Hair follicular keratinocyte (primary cell): ENCODE measurements at places on chromosomes 3 and 15. TPM values are rescaled to one million over a fixed set of nuclear protein-coding genes. Genes with fewer than 3 reads are reported as not detected.

Gene SLC26A6
- total RNA-seq, result 52.5 and 53.9 TPM in 2 replicates

Gene LTK
- not detected in 2 replicates for total RNA-seq

Gene AADACL2
- total RNA-seq, result not detected in 2 replicates

Gene ADGRG7
- total RNA-seq, result not detected in 2 replicates

Gene GUCA1C
- not detected in 2 replicates for total RNA-seq

Gene SLC51A
- not detected in 2 replicates for total RNA-seq

Gene SPTBN5
- 0.04 and 0.31 TPM in 2 replicates for total RNA-seq

Gene BOC
- total RNA-seq, result 5.2 and 7.8 TPM in 2 replicates

Gene UBA5
- 20.1 and 29.0 TPM in 2 replicates for total RNA-seq

Gene CCR3
- total RNA-seq, result not detected in 2 replicates

Gene TRIM42
- total RNA-seq, result not detected in 2 replicates

Gene SLC24A5
- total RNA-seq, result not detected in 2 replicates

Gene PLCH1
- not detected in 2 replicates for total RNA-seq

Gene CCDC54
- total RNA-seq, result not detected in 2 replicates

Gene CCR1
- not detected in 2 replicates for total RNA-seq

Gene LYSMD2
- total RNA-seq, result 9.1 TPM in 2 replicates

Gene NAALADL2
- 0.23 TPM in 1 of 2 replicates, not detected in the other for total RNA-seq

Gene ACTC1
- not detected in 2 replicates for total RNA-seq

Gene APH1B
- total RNA-seq, result 4.7 and 5.9 TPM in 2 replicates

Gene POLR2M
- 23.0 and 27.5 TPM in 2 replicates for total RNA-seq

Gene ADCY5
- total RNA-seq, result 0.08 TPM in 1 of 2 replicates, not detected in the other

Gene DUSP7
- total RNA-seq, result 118 and 162 TPM in 2 replicates

Gene GHRL
- total RNA-seq, result not detected in 2 replicates

Gene CCR8
- not detected in 2 replicates for total RNA-seq

Gene RNU5B-1
- total RNA-seq, result not detected in 2 replicates

Gene ADAMTS7
- total RNA-seq, result 0.76 and 1.0 TPM in 2 replicates

Gene CTDSPL2
- 19.6 and 32.0 TPM in 2 replicates for total RNA-seq

Gene GOLGA8G
- not detected in 2 replicates for total RNA-seq

Gene USP50
- 0.55 TPM in 1 of 2 replicates, not detected in the other for total RNA-seq

Gene CLDN1
- 6.2 and 13.4 TPM in 2 replicates for total RNA-seq

Gene DNAJC13
- 18.5 and 19.0 TPM in 2 replicates for total RNA-seq

Gene GXYLT2
- total RNA-seq, result 3.3 and 6.0 TPM in 2 replicates

Gene C15orf62
- not detected in 2 replicates for total RNA-seq

Gene ASB14
- not detected in 2 replicates for total RNA-seq

Gene TEX55
- total RNA-seq, result not detected in 2 replicates

Gene NLGN1
- total RNA-seq, result not detected in 2 replicates

Gene AGTR1
- total RNA-seq, result 0.95 TPM in 1 of 2 replicates, not detected in the other

Gene SEMA5B
- total RNA-seq, result not detected in 2 replicates

Gene SCN11A
- not detected in 2 replicates for total RNA-seq

Gene IL17RB
- total RNA-seq, result not detected in 2 replicates

Gene GAP43
- total RNA-seq, result not detected in 2 replicates

Gene SCG5
- total RNA-seq, result 14.8 and 60.0 TPM in 2 replicates

Gene NR2E3
- not detected in 2 replicates for total RNA-seq
